ENCODE measurements at places on chromosomes 3 and 15.

- DNase-seq = no peak
These were observed 138.8 kb downstream of the SNRPN start for GRCh38 chr15:25093455-25094029.

DNA sequence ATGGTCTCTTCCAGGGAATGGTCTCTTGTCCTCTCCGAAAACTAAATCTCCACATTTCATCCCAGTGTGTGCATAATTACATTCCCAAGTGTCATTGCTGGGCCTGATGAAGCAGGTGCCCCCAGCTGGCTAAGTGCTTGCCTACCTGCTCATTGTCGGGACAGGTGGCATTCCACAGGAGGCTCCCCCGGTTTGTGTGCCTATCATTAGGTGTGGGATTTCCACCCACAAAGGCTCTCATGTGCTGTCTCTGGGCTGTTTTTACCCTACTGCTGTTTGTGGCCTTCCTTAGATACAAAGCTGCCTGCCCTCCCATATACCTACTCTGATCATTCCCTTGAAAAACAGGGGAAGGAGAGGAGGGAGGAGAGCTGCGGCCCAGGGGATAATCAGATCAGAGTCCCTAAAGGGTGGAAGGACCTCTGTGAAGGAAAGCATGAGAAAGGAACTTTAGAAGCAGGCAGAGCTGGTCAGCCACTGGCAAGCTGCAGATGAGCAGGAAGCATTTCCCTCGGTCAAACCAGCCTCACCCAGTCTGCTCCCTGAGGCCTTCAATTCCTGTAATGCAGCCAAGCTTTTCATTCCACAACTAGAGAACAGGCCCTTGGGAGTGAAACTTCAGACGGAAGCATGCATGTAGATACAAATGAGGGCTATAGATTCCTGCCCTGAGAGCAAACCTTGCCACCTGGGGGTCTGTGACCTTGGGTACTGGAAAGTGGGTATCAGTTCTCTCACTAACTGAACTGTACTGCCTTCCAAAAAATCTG, 60.7 kb upstream of the HEG1 start:
- no peak for DNase-seq

DNA sequence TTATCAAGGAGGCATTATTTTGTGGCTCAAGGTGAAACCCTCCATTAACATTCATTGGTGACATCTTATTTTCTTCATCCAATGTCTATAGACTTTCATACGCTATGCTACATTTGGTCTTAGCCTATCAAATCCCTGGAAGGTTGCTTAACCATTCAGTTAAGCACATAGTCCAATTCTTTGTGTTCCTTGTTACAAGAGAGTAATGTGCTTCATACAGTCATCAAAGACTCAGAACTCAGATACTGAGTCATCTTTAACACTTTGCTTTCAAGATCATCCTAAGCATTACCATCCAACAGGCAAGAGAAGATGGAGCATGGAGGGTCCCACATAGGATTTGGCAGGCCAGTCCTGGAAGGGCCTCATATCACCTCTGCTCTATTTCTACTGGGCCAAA, 1202.1 kb downstream of the ROBO1 start:
- DNase-seq = no peak

DNA sequence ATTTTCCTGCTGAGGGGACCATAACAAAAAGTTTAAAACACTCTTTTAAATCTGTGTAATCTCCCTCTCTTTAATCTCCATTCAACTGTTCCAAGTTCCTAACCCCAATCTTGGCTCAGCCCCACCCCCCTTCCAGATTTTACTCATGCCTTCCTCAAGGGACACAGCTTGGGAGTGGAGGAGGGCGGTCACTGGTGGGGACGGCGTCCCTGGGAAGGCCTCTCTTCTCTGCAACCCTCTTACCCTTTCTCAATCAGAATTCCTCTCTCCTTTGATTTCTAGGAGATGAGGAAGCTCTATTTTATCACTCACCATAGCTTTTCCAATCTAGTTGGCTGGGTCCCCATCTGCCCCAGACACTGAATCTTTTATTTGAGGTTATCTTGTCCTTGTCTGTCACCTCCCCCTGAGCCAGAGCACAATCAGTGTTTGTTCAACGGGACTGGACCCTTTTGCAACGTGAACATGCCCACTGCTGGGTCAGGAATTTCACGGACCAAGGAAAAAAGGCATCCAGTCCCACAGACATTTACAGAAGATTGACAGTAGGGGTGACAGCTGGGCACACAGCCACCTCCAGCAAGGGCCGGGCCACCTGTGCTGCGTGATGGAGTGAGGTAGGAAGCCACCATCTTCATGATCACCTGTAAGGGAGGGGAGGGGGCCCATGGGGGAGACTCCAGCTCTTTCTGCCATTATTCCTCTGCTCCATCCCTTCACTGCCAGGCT, 84.0 kb upstream of the HERC1 start:
- DNase-seq = no peak

- DNase-seq = no peak
These were observed 655 bp downstream of the CYFIP1 start for GRCh38 chr15:22979238-22980188.

GRCh38 chr15:74763416-74763815, 14.8 kb downstream of the CYP1A2 start:
- DNase-seq = no peak

Data from activated T-helper 1 cell treated with anti-CD3 and anti-CD28 coated beads, Interleukin-2, amount 50 U/mL, for 16 hours (primary cell).